ENCODE measurements at places on chromosomes 12 and 14.

GRCh38 chr14:66233591-66233990, 252.6 kb upstream of the CCDC196 start:
- no peak for DNase-seq

GRCh38 chr12:64860446-64860998, 36.1 kb downstream of the TBC1D30 start:
- no peak for DNase-seq

DNA sequence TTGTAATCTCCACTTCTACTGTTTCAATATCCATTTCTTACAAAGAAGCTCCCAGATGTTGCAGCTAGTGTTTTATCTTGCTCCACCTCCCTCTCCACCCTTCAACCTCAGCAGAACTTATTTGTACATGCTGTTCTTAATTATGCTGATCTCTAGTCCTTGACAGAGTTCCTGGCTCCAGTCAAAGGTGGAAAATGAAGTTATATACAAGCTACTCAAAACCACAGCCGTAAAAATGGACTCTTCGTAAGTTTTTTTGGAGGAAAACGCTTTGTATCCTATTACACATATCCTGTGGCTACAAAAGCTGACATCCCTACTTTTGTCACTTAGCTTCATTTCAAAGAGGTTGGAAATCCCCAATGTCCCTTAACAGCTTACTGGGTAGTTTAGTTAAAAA, 1.3 kb downstream of the CLEC1A start:
- DNase-seq = peak; percentile 27

DNA sequence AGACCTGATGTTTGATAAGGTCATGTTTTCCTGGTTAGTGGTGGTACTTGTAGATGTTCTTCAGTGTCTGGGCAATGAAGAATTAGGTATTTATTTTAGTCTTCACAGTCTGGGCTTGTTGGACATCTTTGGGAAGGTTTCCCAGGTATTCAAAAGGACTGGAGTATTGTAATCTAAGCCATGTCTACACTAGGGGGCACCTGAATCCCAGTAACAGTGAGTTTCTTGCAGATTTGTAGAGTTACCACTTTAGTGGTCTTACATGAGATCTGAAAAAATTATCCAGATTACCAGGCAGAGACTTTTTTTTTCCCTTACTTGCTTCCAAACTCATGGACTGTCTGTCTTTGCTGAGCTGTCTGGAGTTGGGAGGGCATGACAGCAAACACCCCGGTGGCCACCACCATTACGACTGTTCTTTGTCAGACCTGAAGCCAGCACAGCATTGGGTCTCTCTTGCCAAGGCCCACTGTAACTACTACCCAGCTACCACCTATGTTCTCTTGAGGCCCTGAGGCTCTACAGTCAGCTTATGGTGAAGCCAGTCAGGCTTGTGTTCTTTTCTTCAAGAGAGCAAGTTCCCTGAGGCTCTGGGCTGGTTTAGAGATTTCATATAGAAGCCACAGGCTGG, 820.7 kb upstream of the FBXO33 start:
- DNase-seq = peak; percentile 6

DNA sequence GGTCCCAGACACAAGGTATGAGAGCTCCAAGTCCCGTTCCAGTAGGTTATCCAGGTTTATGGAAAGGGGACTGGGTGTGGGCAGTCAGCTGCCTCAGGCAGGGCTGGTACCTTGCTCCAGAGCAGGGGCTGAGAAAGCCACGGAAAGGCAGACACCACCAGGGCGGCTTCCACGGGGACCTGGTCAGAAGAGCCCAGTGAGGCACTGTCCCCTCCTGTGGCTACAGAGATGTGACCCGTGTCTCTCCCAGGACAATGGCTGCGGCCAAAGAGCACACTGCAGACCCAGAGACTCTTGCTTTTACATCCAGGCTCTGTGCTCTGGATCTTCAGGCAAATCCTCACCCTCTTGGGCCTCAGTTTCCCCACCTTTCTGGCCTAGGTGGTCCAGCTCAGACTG, 8.8 kb downstream of the SERPINA4 start:
- DNase-seq = no peak

DNA sequence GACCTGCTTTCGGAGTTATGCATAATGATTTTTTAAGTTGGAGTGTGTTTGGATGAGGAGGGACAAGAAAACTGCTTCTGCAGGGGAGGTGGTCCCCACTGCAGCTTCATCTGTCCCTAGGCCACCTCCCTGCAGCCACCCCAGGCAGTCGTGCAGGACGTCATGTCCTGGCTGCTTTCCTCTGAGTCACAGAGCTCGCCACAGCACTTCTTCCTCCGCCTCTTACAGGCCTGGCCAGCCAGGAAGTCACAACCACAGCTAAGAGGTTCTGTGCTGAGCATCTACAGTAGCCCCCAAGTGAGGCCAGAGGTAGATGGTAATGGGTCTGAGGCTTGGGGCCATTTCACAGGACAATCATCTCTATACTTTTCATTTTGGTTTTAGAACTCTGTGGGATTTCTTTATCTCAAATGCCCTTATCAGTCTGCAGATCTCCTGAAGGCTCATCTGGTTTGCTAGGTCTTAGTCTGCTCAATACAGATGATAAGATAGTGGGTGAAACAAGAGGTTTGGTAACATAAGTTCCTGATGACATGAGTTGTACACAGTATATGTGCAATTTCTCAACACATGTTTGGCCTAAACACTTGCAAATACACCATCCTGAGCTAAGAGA, 106.4 kb downstream of the ARF6 start:
- DNase-seq = no peak

- DNase-seq = no peak
Observed at GRCh38 chr14:61611880-61612630, 83.3 kb upstream of the HIF1A start.
